ENCODE measurements at places on chromosomes 3 and 15.

GRCh38 chr3:25572919-25573385 is 91.8 kb downstream of the TOP2B start:
- no peak for DNase-seq

- DNase-seq: no peak
Measured at GRCh38 chr15:76140074-76140464, 80.3 kb downstream of the TMEM266 start.

GRCh38 chr15:31435261-31435911 is 108.8 kb downstream of the KLF13 start:
- peak; percentile 84 for DNase-seq

GRCh38 chr15:98946301-98947255 is 61.0 kb downstream of the PGPEP1L start:
- DNase-seq: no peak

- no peak for DNase-seq
Measured at GRCh38 chr3:157347577-157348303, 88.9 kb upstream of the PTX3 start.
